NCI-H226 (cell line): ENCODE measurements at places on chromosomes 2 and 18.

DNA sequence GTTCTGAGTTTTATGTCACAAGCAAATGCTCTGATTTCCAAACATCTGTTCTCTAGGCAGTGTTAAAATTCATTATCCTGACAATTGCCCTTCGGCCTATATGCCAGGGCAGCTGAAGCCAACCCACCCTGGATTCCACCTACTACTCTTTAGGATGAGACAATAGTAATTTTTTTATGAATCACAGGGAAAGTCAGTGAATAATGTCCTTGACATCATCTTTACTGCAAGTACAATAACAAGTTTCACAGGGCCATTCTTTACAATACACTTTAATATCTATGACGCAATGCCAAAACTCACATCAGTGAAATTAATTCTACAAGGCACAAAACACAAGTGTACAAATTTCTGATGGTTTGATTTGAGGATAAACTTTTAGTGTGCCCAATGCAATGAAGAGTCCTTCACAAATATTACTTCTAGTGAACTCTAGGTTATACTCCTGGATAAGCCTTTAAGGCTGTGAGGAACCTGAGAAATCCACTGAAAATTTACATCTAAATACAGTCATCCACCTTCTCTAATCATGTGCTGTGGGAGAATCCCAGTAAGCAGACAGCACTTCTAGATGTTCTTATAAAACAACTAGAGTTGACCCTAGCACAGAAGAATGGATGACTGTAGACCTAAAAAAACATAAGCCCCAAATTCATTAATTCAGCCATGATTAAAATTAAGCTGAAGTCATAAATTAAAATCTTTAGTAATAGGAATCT, 77.3 kb upstream of the CTLA4 start:
- no peak for DNase-seq

DNA sequence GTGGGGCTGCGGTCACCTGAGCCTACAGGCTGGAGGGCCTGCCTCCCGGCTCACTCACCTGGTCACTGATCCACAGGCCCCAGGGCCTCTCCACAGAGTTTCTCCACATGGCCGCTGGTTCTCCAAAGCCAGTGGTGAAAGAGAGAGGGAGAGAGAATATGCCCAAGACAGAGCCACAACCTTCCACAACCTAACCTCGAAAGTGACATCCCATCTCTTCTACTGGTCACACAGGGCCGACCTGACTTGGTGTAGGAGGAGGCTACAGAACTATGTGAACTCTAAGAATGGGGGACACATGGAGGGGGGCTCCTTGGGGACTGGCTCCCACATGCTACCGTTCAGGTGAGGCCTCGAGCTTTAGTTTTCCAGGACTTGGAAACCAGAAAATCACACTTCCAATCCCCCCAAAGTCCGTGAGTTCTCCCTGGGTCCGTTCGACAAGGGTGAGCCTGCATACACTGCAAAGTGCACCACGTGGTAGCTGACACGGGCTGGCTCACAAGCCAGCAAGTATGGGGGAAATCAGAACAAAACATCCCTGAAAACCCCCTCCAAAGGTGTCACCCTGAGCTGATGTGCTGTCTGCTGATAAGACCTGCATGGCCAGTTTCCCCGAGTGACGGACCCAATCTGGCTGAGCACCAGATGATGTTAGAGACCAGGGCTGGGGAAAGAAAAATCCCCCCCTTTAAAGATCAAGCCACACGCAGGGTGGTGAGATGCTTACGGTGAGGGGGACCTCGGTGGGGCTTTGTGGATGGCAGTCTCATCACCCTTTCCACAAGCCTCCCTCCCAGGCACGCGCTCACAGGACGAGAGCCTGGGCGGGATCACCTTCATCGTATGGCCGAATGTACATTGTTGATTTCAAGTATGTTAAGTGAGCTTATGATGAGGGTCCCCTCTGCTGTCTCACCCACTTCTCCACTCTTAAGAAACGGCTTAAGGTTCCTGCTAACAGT, 54.2 kb upstream of the SEMA4C start:
- no peak for DNase-seq

DNA sequence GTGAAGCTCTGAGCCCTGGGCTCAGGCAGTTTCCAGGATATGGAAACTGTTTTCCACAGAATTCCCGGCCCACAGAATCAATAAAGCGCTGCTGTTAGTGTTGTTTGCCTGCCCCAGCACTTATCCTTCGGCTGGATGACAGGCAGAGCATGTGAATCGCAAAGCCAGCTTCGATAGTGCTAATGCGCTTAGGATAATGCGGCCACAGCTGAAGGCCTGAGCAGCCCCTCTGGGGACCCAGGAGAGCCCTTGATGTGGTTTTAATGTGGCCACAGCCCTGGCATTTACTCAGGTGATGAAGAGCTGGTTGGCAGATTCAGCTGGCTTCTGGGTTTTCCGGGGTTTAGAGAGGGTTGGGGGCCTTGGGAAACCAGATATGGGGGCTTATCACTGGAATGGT, 23.7 kb downstream of the PCARE start:
- DNase-seq = no peak

- no peak for DNase-seq
Observed at GRCh38 chr2:61045999-61046398, 19.7 kb upstream of the SANBR start.

DNA sequence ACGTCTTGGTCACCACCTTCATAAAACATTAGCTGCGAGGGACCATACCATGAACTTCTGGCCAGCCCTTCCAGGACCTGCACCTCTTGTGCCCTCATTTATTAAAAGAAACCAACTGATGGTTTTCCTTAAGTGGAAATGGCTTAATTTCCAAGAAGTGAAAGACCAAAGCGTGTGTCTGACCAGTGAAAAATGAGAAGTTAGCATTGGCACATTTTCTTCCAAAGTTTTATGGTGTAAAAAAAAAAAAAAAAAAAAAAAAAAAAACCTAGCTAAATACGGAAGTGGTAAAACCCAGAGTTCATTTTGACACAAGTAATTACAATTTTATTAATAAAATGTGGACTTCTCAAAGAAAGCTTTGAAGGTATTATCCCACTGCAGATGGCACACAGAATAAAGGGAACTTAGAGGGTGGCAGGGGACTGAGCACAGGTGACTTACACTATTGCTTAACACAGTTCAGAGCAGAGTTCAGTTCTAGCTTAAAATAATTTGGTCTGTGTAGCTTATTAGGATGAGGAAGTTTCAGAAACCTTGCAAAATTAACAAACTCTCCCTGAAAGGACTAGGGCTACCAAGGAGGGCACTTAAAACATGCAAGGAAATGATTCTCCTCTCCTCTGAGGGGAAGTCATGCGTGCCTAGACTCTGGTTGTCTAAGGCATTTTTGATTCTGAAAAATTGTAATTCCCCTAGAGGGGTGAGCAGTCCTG, 42.2 kb upstream of the EPG5 start:
- no peak for DNase-seq

- DNase-seq = no peak
Observed at GRCh38 chr2:84717302-84717701, 163.6 kb downstream of the TRABD2A start.

DNA sequence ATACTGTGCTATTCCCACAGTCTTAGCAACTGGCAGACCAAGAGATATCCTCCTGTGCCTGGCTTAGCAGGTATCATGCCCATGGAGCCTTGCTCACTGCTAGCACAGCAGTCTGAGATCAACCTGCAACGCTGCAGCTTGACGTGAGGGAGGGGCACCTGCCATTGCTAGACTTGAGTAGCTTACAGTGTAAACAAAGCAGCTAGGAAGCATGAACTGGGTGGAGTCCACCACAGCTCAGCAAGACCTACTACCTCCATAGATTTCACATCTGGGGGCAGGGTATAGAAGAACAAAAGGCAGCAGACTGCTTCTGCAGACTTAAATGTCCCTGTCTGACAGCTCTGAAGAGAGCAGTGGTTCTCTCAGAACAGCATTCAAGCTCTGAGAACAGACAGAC, 74.8 kb downstream of the AKAIN1 start:
- DNase-seq = no peak

- peak; percentile 96 for DNase-seq
Observed at GRCh38 chr2:219368690-219369191, 19.0 kb downstream of the DNPEP start.

- DNase-seq = no peak
Observed at GRCh38 chr2:104866122-104866864, 12.4 kb downstream of the POU3F3 start.

- DNase-seq = no peak
Observed at GRCh38 chr2:231115651-231116050, 9.2 kb downstream of the HTR2B start.

DNA sequence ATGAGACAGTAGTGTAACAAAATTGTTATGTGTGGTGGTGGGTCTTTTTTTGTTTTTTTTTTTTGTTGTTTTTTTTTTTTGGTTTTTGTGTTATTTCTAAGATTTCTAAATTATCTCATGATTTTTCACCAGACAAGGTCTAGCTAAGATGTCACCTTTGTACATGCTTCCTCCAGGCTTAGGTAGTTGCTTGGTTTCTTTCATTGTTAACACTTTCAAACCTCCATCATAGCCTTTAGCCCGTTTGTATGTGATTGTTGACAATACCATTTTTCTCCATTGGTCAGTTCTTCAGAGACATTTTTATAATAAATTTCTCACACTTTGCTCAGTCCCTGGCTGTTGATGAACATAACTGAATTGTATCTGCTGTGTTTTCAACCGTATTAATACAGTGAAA, 2.2 kb downstream of the RELCH start:
- DNase-seq = no peak

DNA sequence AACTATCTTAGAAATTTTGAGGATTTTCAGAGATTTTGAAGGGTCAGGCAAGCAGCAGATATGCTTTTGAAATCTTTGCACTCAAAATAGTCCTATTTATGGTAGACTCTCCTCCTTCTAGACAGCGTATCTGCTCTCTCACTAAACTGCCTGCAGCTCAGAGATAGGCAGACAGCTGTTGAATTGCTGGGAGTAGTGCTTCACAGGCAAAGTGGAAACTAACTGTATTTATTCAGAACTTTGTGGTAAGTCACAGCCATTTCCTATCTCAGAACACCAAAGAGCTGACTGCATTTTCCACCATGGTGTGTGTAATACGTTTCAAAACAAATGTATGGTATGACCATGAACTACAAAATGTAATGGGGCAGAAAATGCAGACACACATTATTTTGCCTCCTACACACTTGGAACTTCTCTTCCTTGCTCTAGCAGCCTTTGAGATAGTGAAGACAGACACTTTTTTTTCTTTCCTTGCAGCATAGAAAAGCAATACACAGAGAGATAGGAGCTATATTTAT, 352.4 kb downstream of the LRP1B start:
- no peak for DNase-seq

- no peak for DNase-seq
Observed at GRCh38 chr2:210617732-210618330, 61.4 kb downstream of the CPS1 start.

DNA sequence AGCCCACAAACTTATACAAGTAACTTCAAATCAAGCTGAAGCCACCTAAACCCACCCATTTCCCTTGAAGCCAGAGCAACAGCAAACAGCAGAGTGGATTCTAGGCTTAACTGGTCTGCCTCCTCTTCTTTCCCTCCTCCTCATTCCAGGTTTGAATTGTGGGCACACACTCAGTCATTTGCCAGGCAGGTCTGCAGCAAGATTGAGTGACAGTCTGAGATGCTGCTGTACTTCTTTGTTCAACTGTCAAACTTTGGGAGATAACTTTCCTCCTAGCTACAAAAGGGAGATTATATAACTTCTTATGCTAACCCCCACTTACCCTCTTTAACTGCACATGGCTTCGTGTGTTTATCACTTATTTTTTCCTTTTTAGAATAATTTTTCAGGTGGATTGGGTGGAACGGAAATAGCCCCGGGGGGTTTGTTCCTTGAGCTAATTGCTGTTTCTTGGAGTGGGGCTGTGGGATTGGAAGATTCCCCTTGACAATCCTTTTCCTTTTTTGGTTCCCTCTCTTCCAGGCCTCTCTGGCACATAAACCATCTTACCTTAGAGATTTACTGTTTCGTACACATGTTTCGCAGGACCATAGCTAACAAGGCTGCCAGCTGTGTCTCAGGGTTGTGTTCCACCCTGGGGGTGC, 55.0 kb downstream of the RNF144A start:
- no peak for DNase-seq

DNA sequence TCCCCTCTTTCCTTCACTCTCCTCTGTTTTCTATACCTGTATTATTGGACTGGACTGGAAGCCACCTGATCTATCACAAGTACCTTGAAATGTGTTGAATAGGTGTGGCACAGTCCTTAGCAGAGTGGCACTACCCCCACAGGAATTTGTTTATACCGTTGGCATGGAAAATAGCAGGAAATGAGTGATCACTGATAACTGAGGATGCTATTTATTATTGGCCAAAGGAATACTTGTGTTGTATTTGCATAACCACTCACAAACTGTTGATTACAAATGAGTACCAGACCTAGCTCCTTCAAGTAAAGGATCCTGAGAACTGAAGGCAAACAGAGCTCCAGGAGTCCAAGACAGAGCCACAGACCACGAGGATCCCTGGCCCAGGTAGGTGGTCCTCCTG, at the start of gene IL37:
TSS of gene IL37 (plus strand) at position 301 of the 400 bp plus-strand sequence. CDS start 1,848 bp downstream, outside the sequence.
- no peak for DNase-seq

DNA sequence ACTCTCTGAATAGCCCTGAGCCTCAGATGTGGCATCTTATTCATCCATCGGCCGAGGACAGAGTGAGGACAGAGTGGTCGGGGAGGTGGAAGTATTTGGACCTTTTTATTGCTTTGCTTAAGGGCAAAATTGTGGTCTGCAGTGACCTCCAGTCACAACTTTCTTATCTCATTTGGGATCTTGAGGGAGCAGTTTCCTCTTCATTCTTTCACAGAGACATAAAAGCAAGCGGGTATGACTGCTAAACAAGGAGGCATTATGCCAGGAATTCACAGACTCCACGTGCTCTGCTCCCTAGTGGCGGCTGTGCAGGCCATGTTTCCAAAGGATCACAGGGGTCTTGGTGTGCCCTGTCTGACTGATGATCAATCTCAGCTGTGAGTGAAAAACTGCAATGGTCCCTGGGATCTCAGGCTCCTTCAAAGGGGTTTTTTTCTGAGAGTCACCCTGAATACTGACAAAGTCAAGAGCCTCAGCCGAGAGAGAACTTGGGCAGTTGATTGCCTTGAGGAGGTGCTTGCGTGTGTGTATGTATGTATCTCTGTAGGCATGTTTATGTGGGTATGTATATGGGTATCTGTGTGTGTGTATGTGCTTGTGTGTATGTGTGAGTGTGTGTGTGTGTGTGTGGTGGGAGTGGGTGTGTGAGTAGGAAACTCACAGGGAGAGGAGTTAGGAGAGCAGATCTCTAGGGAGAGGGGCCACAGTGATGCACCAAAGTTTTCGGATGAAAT, 47.7 kb downstream of the RAPGEF4 start:
- no peak for DNase-seq

GRCh38 chr2:105361102-105361889, 24.0 kb downstream of the C2orf49 start:
- DNase-seq = no peak

DNA sequence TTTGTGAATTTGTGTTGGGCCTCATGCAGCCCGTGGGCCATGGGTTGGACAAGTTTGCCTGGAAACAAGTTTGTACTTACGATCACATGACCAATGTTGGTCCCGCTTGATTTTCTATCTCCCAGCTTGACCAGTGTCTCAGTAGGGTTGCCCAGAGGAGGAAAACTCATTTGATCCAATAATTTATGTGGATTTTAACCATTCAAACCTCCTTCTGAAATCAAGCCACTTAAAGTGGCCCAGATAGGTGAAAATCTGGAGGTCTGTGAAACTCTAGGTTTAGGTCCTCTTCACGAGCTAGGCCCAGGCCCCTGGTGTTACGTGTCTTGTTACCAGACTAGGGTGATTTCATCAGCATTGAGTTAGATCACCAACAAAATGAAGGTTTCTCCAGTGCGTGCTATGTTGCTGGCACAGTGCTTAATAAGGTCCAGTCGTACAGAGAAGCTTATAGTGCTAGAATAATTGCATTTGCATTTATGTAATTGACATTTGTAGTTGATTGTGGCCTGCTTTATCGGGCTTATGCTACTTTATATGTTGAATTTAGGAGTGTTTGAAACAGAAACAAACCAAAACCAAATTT, 4.4 kb downstream of the ACTR2 start:
- no peak for DNase-seq
